ENCODE measurements at places on chromosomes 2 and 18.

DNA sequence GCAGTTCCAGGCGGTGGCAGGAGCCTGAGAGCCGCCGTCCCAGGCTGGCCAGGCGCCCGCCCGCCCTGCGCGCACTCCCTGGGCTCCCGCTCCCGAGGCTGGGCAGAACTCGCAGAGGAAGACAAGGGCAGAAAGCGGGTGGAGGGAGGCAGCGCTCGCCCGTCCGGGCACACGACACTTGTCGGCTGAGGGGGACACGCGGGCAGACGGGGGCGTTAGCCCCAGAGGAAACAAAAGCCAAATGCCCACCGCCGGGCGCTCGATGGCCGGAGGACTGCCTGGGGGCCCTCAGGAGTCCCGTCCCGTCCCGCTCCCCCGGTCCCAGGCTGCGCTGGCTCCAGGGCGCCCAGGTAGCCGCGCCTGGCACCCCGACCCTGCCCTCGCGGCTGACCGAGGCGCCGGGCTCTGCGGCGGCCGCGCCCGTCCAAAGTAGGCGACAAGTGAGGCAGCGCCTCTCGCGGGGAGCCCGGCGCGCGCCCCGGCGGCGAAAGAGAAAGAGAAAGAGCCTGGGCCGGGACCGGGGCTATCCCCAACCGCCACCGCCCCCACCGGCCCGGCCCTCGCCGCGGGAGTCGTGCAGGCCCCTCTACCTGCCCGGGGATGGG is 491 bp downstream of the L3MBTL4 start:
- DNase-seq, result peak; percentile 78

DNA sequence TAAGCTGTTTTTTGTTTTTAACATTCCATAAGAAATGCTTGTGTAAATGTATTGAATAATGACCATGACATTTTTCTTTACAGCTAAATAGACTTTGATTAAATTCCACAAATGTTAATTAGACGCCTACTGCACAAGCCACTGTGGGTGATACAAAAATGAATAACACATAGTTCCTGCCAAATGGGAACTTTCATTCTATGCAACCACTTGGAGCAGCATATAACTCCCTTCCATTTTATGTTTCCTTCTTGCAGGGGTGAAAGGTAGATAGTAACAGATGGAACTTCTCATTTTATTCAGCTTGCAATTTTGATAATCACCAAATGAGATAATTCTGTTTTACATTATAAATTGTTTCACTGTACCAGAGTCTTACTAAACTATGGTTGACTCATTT is 70.0 kb upstream of the THUMPD2 start:
- DNase-seq, result no peak

DNA sequence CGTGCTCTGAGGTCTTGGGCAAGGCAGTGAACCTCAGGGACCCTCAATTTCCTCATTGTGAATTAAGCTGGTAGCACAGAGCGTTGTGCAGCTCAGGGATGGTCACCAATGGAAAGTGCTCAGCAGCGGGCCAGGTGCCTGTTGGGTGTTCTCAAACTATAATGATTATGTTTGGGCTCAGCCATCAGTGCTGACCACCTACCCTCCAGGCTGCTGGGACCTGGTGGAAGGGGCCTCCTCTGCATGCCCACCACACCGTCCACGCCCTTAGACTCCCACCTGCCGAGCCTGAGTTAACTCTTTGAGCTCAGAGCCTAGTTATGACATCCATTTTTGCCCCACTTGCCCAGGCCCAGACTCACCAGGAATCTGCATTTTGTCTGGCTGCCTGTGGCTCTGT is 35.0 kb downstream of the GLI2 start:
- DNase-seq, result peak; percentile 47

DNA sequence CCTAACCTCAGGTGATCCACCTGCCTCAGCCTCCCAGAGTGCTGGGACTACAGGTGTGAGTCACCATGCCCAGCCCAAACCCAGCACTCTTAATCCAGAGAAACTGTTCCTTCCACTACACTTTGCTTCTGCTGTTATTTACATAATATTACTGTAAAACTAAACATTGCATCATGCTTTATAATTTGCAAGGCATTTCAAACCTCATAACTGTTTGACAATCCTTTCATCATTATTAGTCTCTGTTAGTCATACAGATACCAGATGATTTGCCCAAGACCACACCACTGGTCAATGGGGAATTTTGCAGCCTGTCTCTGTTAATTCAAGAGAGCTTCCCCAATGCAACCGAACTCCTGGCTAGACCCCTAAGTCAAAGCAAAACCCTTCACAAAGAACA is 338.3 kb downstream of the ALK start:
- DNase-seq, result no peak

DNA sequence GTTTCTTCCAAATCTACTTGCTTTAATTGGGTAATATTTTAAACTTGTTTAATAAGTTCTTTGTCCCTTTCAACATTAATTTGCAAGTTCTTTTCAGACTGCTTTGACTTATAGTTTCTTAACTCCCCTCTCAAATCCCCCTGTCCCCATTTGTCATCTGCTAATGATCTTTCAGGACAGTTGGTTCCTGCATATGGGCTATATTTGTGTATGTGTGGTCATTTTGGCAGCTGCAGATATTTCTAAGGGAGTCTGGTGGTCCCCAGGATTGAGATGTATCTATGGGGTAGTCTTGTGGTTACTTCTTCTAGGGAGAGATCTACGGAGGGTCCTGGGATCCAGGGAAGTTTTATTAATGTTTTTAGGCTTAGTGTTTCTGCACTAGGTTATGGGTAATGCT is 120.6 kb upstream of the SP3 start:
- DNase-seq, result no peak

DNA sequence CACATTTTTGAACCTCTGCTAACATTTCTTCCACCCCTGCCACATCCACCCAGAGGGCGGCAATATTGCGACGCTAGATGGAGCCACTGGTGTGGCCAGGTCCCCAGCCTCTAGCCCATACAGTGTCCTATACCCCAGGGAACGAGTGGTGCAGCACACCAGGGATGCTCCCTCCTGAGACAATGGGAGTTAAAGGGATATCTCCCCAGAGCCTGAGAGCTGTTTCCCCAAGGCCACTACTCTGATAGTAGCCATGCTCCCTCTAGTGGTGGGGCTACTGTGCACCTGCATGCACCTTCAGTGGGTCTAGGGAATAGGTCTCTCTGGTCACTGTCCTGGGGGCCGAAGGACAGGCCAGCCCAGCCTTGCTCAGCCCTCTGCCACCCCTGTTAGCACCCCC is 336.4 kb upstream of the FSHR start:
- DNase-seq, result no peak

GRCh38 chr2:131047920-131048560 is 45.2 kb downstream of the FAM168B start:
- no peak for DNase-seq

DNA sequence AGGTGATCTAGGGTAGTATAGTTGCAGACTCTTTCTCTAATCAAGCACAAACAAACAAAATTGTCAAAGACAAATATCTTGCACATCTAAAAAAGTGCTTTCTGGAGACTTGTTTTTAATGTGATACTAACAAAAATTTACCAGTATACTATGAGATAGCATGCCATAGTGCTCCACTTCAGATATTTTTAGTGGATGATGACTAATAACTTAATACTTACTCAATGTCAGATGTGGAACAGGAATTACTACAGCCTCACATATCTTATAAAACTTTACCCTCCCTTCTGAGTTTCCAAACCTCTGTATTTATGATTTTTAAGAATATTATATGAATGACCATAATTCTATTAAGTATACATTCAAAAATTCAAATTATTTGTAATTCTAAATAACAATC is 1162.0 kb upstream of the SLC39A10 start:
- no peak for DNase-seq

GRCh38 chr2:19580830-19581229 is 222.4 kb upstream of the OSR1 start:
- DNase-seq, result no peak

- peak; percentile 89 for DNase-seq
Measured at GRCh38 chr2:217434180-217434975, 568.4 kb downstream of the TNS1 start.

DNA sequence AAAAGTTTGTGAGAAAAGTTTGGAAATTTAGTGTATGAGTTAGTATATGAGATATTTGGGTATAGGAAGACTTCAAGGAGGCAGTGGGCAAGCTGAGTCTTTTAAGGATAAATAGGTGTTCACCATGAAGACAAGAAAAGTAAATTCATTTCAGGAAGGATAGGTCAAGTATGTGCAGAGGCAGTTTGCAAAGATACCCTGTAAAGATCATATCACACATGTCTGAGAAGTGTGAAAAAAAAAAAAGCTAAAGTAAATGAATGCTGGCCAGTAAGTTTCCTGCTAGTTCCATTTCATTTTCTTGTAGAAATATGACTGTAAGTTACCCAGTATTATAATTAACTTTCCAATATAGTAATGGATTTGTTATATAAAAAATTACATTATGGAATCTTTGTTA is 131.0 kb downstream of the PHLPP1 start:
- no peak for DNase-seq

DNA sequence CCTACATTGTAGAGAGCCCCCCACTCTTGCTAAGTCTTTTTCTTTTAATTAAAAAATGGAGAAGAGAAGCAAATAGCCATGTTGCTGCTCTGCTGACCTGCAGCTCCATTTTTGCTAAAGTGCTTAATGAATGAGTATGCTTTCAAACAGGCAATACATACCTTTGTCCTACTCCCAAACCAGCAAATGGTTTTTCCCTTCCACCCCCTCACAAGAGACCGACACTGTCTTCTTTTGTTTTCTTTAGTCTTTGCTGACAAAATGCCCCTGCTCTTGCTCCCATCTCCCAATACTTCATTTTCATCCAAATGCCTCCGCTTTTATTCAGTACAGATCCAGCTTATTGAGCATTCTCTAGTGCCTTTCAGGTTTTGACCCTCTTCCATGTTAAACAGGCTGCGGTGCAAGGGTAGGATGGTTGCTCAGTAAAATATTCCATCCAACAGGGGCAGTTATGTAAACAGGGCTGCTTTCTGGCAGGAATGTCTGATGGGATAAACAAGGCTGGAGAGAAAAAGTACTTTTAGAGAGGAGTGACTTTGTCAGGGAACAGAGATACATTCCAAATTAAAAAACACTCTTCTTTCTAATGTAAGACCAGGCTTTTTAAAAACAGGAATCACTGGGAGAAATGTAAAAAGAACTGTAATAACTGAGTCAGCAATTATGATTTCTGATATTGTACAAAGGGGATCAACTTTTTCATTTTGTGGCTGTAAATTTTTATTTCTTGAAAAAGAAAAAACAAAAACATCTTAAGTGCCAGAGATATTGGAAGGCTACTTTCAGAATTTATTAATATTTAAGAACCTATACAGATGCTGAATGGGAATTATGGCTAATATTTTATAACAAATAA is 136.8 kb downstream of the MEP1B start:
- DNase-seq, result no peak

DNA sequence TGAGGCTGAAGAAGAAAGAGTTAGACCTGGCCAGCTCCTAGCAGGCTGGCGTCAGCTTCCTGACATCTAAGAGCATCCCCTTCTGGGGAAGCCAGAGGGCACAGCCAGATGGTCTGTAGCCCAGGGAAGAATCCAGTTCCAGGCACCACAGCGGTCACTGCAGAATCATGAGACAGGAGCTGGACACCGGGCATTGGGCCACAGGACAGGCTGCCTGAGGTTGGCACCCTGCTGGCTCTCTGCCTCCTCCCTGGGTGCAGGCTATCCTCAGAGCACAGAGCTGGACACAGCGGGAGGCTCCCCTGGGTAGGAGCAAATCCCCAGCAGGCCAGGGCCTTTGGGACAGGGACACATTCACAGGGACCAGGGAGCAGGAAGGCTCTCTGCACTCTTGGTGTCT is 19.8 kb upstream of the ATOH8 start:
- DNase-seq, result no peak

GRCh38 chr2:88452980-88453582 is 588 bp upstream of the FOXI3 start:
- DNase-seq, result no peak

GRCh38 chr2:16774980-16775898 is 109.6 kb upstream of the CYRIA start:
- no peak for DNase-seq

DNA sequence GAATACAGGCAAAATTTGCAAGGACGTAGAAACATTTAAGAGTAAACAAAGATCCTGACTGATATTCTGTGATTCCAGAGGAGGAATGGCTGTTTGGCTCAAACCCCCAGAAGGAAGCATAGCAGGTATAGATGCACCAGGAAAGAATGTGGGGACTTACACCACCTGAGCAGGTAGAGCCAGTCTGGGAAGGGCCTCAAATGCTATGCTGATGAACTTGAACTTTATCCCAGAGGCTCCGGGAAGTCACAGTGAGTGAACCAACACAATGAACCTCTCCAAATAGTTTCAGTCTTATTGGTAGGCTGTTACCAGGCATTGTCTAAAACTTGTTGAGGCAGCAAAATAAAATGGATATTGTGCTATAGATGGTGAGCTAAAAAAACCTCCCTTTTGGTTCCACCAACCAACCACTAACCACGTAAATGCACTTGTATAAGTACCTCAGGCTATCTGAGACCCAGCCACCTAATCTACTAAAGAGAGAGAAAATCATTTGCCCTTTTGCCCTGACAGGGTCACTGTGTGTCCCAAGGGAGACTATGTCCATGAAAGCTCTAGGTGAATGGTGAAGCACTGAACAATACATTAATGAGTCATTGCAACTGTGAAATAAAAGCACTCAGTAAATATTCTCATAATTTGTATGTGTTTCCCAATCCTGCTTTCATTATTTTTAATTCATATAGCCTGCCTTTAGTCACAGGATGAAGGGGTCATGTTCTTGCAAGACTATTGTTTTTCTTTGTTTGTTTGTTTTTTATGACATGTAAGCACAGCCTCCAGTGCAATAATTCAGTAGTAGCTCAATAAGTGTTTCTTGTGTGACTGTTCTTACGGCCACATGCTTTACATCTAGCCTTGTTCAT is 911.6 kb downstream of the EPHA4 start:
- DNase-seq, result no peak

DNA sequence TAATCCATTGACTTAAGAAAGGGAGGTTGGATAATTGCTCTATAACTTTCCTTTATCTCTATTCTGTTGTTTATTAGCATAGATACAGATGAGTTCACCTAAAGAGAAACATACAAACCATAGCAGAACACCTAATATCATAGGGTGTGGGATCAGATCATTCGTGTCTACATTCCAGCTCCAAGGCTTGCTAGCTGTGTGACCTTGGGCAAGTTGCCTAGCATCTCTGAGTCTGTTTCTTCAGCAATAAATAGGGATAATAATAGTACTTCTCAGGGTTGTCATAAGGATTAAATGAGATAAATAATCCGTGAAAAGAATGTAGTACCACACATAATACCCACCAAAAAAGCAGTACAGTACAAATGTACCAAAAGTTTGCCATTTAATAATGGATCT is 126.2 kb downstream of the PLB1 start:
- no peak for DNase-seq
